ENCODE measurements at places on chromosomes 5 and 9.
A peak's percentile ranks its signal among the peaks of the same experiment; 100 is the strongest.

GRCh38 chr9:122846371-122846940, 18.1 kb upstream of the PDCL start:
- no peak for DNase-seq

DNA sequence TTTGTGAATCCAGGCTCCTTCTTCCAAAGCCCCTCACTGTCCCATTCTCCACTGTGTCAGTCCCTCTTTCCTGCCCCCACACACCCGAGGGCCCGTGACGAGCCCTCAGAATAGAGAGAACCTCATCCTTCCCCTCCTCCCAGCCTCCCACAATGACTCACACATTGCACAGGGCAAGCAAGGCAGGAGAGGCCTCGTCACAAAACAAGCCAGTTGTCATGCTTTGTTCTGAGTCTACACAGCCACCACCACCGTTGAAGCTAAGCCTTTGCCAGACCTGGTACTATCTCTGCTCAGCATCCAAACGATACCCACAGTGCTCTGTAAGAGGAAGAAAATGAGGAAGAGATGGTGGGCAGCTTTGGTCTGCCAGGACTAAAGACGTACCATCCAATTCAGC, 142.2 kb upstream of the ZNF366 start:
- DNase-seq = no peak

DNA sequence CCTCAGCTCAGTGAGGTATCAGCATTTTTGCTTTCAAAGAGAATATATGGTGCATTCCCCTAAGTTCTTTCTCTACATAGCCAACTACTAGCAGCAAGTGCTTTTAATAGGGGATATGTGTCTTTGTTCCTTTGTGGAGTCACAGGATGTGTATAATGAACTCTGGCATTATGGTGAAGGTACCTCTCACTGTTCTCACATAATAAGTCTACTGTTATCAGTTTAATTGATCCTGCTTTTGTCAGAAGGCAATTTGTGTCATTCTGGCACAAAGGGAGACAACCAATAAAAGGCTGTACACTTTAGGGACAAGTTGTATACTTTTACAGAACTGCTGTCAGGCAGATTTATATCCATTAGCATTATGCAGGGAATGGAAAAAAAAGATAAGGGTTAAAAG, 531.4 kb upstream of the RIOK2 start:
- no peak for DNase-seq

- no peak for DNase-seq
Observed at GRCh38 chr9:130781569-130781968, 53.5 kb upstream of the ABL1 start.

GRCh38 chr5:105885266-105885665, 1785.5 kb downstream of the EFNA5 start:
- no peak for DNase-seq

GRCh38 chr5:123154886-123155445, 65.9 kb downstream of the PRDM6 start:
- no peak for DNase-seq

DNA sequence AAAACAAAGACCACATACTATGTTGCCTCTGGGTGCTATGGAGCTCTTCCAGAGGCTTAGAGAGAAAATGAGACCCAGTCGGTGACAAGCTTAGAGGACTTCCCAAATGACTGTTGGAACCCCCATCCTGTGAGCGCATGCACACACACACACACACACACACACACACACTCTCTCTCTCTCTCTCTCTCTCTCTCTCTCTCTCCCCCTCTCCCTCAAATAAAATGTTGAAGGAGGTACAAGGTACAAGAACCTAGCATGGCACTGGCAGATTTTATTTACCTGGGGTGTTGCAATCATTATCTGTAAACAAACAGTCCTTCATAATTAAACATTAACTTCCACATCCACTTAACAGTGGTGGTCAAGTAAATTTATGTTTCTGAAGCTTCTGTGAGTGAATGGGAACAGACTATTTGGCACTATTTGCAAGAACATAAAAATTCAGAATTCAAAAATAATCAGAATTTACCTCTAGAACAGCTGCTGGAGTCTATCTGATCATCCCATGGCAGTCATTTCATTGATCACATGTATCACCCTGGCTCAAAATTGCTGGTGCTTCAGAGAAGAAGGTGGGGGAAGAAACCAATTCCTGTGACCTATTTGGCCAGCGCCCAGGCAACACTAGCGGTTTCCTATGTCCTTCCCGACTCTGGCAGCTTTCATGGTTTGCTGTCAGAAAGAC, 24.9 kb downstream of the TRPM3 start:
- no peak for DNase-seq

DNA sequence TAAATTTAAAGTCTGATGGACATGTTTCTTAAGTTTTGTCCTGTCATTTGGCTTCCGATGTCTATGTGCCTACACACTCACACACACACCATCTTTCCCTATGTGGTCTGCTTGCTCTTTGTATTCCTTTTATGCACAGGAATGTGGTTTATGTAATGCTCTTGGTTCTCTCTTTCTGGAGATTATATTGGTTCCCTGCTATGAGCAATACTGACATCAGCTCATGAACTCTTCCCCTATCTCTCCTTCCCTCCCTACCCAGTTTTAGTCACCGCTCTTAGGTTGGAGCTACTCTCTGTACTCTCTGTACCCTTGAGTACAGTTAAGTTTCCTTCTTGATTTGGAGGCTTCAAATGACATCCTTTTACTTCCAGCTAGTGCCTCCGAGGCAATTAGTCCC, 77.9 kb upstream of the MVB12B start:
- DNase-seq = no peak

DNA sequence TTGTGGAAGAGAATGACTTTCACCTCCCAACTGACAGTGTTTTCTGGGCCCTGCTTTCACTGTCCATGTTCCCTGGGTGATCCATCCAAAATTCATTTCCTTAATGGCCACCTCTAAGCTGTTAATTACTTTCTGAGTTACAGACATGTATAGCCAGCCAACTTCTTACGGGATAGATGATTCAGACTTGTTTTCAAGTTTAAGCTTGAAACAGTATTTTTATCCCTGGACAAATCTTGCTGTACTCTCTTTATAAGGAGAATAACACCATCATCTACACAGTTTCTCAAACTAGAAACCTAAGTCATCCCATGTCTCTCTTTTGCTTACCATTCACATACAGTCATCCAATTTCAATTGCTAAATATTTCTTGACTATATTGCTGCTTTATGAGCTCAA, 6.9 kb downstream of the FAM174A start:
- DNase-seq = no peak

GRCh38 chr5:93285461-93285860, 295.6 kb downstream of the NR2F1-AS1 start:
- no peak for DNase-seq

GRCh38 chr9:106976772-106977171, 113.8 kb downstream of the ZNF462 start:
- no peak for DNase-seq

- DNase-seq = no peak
Observed at GRCh38 chr9:6538666-6539071, 106.9 kb downstream of the GLDC start.

GRCh38 chr9:137723783-137724445, 105.1 kb downstream of the EHMT1 start:
- DNase-seq = peak; percentile 25

DNA sequence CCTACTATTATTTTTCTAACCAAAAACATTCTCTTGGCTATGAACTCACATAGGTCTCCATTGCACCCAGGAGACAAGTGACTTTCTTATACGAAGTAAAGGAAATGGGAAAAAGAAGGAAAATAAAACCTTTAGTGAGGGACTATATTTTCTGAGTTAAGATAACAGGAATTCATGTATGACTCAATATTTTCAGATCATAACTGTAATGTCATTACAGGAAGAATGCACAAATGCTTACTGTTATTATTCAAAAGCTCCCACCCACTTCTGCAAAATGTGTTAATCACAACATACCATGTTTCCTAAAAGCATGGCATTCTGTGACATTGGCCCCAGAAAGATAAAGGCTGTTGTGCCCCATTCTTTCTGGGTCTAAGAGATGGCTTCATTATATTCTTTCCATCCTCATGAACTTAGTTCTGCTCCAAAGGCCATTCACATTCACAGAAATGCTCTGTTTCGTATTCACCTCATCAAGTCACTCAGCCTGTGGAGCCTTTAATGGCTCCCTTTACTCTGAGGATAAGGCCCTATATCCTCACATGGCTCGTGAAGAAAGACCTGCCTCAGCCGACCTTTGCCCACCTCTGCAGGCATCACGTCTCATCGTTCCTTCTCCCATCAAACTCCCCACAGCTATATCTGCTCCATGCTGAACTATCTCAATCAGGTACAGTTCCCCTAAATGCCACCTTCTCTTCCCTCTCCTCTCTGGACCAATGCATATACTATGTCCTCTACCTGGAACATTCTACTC, 77.0 kb downstream of the ABCA1 start:
- DNase-seq = no peak

DNA sequence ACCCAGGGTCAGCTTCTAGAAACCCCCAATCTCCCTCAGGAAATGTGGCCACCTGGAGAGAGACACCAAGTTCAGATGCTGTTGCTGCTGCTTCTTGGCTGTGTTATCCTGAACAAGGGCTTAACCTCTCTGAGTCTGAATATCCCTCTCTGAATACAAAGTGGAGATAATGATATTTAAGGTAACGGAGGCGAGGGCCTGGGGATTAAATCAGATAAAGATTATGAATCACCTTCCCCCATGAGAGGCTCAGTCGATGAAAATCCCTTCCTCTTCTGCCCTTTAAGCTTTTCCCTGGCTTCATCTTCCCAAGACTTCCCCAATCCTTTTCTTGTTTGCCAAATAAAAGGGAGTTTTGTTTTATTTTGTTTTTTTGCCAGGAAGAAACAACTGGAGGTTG, 8.1 kb upstream of the CPLX2 start:
- DNase-seq = no peak

GRCh38 chr9:17588395-17588794, 9.5 kb downstream of the SH3GL2 start:
- no peak for DNase-seq

- no peak for DNase-seq
Observed at GRCh38 chr5:132423438-132423898, 54.0 kb downstream of the SLC22A5 start.

- no peak for DNase-seq
Observed at GRCh38 chr9:79610019-79610631, 38.4 kb downstream of the TLE4 start.

DNA sequence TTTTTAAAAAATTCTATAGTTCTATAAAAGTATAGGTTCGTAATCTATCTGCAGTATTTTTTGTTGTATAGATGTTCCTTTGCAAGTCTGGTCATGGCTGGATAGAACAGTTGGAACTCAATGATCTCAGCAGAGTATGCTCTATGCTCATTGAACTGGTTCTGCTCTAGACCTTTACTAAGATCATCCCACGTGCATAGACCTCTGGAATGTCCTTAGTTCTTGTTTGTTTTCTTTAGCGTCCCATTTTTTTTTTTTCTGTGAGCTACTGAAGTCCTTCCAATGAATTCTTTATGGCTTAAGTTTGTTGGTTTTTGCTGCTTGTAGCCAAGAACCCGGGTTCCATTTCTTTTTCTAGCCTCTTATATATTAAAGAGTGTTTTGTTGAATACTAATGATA, 3.5 kb downstream of the TMEM38B start:
- DNase-seq = no peak

DNA sequence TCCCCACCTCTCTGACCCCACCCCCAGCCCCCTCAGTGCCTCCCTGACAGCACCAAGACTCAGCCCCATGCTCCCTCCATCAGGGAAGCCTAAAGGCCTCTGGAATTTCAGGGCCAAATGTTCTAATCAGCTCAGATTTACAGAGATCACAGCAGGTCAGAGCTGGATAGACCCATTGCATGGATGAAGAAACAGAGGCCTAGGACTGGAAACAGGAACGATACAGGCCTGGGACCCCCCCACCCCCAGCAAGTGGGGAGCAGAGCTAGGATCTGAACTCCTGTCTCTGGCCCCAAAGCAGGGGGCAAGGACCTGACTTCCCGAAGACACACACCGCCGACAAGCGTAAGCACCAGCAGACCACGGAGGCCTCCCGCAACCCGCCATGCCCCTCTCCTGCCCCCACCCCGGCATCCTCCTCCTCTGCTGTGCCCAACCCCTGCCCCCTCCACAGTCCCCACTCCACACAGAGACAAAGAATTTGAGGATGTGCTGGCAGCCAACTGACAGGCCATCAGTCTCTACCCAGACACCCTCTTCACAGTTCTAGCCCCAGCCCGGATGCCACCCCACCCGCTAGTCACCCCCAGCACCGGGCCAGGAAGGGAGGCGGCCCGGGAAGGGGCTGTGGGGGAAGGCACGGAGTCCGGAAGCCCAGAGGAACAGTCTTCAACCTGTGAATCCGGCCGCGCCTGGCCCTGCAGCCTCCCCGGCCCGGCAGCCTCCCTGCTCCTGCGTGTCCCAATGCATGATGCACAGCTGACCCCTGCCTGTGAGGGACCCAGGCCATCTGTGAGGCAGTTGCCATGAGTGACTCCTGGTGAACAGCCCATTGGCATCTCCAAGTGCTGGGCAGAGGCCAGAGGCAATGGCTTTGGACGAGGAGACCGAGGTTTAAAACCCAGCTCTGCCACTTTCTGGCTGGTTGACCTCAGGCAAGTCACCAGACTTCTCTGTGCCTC, 31.3 kb downstream of the NDUFA8 start:
- DNase-seq = no peak

Measured in stimulated activated naive CD8-positive, alpha-beta T cell treated with anti-CD3 and anti-CD28 coated beads, Interleukin-15, Interleukin-2, amounts not matched to agents 100 U/mL and 50 U/mL, for 24 hours (primary cell).